Activated T-cell treated with anti-CD3 and anti-CD28 coated beads for 48 hours (primary cell): ENCODE measurements at places on chromosomes 13 and 19.

DNA sequence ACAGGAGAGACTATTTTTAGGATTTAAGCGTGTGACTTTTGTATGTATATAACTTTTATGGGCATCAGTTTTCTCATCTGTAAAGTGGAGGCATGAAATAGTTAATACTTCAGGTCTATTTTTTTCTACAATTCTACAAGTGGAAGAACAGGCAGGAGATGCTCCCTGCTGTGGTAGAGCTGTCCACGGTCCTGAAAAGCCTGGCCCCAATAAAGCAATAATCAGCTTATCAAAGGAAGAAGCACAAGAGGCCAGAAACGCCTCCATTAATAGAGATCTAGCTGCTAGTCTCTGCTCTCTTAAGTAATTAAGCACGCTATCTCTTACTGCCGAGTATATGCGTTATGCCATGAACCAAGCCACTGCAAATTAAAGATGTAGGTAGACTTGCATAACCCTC is 28.0 kb upstream of the WASF3 start:
- DNase-seq = no peak

GRCh38 chr13:110382229-110382628 is 75.1 kb downstream of the COL4A2 start:
- no peak for DNase-seq

- DNase-seq = no peak
Observed at GRCh38 chr19:47253970-47254369, 2.4 kb upstream of the CCDC9 start.

- no peak for DNase-seq
Observed at GRCh38 chr19:45138303-45138751, 22.5 kb downstream of the NKPD1 start.

GRCh38 chr13:109182777-109183465 is 553.5 kb downstream of the MYO16 start:
- DNase-seq = no peak

DNA sequence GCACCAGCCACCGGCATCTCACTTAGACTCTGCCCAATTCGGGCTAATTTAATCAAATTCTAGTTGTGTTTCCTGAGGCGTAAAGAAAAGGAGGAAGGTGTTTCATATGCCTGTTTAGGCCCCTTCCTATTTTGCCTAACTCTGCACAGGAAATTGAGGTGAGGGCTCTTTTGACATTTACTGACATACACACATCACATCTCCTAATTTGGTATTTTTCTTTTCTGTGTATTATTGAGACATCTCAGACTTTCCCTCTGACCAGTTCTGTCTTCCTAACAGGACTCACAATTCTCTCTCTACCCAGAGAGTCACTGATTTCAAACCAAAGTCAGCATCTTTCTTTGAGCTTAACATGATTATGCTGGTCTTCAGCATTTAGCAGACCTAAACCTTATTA is 7.9 kb downstream of the CEACAM3 start:
- no peak for DNase-seq
